NCI-H345 (cell line): ENCODE measurements at places on chromosomes 2 and 18.

GRCh38 chr2:134500211-134500935 is 218.4 kb downstream of the TMEM163 start:
- no peak for DNase-seq

DNA sequence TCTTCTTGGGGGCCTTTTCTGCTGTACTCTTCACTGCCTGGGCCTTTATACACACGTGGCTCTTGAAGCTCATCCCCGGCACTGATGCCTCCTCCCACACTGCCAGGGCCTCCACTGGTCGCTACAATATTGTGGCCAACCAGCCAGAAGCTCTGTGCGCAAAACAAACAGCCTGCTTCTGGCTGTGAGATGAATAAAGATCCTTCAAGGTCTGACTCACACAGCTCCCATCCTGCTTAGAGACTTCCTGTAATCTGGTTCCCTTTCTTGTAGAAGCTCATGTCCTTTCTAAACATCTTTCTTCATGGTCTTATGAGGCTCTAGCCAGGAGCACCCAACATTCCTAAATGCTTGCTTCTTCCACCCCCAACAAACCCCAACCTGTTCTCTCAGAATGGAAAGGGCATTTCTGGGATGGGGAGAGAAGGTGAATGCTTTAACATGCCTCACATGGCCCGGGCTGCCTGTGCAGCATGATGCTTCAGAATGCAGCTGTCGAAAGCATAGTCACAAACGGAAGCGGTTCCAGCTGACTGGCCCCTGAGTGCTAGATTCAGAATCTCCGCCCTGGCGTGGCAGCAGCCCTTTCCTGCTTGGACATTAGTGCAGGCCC is 24.6 kb downstream of the NRP2 start:
- peak; percentile 9 for DNase-seq

GRCh38 chr2:96085541-96086355 is 30.6 kb downstream of the ADRA2B start:
- DNase-seq, result no peak

DNA sequence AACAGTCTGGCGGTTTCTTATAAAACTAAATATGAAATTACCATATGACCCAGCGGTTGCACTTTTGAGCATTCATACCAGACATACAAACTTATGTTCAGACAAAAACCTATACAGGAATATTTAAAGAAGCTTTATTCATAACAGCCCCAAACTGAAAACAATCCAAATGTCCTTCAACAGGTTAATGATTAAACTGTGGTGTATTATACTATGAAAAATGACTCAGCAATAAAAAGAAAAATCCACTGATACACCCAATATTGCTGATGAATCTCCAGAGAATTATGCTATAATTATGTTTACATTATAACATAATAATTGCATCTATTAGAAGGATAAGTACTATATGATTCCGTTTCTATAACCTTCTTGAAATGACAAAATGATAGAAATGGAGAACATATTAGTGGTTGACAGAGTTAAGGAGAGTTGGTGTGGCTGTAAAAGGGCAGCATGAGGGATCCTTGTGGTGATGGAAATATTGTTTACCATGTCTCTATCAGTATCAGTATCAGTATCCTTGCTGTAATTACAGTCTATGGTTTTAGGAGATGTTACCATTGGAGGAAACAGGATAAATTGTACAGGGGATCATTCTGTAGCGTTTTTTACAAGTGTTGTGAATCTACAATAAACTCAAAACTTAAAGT is 127.1 kb downstream of the DSC3 start:
- DNase-seq, result no peak

DNA sequence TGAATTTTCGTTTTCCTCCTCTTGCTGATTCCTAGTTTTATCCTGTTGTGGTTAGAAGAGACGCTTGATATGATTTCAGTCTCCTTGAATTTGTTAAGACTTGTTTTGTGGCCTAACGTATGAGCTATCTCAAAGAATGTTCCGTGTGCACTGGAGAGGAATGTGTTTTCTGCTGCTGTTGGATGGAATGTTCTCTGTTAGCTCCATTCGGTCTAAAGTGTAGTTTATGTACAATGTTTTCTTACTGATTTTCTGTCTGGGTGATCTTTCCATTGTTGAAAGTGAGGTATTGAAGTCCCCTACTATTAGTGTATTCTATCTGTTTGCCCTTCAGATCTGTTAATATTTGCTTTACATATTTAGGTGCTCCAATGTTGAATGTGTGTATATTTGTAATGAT is 25.9 kb downstream of the COLEC11 start:
- DNase-seq, result no peak

- no peak for DNase-seq
These were observed 488.2 kb upstream of the SPHKAP start for GRCh38 chr2:228669690-228670089.

DNA sequence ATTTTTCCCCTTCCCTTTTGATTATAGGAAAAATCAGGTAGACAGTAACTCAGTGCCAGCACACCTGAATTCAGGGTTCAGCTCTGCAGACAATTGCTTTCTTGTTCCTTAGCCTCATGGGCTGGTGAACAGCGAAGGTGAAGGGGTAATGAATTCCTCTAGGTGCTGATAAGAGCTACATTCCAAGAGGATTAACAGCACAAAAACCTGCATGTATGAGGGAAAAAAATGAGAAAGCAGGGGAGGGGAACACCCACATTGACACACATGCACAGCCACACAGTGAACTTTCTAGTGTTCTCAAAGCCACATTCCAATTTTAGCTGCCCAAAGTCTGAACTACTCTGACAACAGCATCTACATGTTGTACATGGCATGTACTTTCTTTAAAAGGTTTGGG is 46.1 kb downstream of the SPATS2L start:
- no peak for DNase-seq

DNA sequence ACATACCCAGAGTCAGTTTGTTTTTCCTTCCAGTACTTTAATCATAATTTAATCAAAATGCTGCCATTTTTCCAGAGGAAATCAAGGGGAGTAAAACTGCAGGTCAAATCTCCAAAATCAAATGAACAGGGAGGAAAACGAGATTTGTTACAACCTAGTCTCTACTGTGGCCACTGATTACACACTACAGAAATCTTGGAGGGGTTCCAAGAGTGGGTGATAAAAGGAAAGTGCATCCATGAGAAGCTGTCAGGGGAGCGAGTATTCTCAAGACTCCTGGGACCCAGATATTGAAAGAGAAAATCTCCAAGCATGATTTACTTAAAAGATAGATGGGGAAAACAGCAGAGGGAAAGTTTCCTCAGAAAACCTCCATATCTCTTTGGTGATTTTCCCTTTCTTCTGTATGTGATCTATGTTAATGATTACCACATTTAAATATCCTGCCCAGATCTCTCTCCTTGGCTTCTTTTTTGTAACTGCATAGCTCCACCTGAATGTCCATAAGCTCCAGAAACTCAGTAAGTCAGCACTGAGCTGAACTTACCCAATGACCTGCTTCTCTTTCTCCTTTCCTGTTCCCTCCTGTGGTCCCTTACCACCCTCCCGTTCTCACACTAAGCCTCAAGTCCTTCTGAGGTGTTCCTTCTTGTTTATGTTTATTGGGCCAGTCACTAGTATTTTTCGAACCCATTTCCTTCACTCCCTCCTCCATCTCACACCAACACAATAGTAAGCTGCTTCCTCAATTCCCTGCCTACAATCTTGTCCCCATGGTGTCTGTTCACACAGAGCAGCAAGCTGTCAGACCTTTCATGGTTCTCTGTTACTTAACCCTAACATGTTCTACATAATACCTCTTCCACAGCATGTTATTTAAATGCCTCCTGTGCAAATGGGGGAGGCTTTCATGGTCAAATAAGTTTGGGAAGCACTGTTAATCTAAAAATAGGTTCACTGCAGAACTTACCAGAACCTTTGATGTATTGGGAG is 73.9 kb upstream of the TWSG1 start:
- DNase-seq, result no peak

DNA sequence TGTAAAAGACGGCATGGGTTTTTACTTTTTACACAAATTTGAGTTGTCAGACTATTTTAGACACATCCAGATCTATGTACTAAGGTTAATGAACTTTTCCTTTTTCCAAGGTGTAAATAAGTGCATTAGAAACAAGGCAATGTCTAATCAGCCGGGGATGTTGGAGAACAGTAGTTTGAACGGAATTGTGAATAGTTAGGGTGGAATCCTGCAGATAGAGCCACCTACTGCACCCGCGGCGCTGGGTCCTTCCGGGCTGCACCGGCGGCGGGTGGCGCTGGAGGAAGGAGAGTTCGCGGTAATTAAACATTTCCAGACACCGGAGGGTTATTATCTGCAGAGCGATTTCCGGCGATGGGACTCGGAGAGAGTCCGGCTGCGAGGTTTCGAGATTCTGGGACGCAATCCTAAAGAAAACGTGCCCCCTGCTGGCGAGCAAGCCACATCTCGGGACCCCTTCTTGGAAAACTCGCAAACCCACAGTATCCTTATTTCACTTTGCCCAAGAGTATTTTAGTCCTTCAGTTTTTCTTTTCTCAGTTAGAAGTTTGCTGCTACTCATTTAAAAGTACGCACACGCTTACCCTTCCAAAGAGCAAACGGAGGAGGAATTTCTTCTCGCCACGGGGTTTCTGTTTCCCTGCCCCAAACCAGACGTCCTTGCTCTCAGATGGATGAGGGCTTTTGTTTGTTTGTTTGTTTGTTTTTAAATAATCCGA is 4.5 kb upstream of the OSR1 start:
- DNase-seq, result peak; percentile 89

DNA sequence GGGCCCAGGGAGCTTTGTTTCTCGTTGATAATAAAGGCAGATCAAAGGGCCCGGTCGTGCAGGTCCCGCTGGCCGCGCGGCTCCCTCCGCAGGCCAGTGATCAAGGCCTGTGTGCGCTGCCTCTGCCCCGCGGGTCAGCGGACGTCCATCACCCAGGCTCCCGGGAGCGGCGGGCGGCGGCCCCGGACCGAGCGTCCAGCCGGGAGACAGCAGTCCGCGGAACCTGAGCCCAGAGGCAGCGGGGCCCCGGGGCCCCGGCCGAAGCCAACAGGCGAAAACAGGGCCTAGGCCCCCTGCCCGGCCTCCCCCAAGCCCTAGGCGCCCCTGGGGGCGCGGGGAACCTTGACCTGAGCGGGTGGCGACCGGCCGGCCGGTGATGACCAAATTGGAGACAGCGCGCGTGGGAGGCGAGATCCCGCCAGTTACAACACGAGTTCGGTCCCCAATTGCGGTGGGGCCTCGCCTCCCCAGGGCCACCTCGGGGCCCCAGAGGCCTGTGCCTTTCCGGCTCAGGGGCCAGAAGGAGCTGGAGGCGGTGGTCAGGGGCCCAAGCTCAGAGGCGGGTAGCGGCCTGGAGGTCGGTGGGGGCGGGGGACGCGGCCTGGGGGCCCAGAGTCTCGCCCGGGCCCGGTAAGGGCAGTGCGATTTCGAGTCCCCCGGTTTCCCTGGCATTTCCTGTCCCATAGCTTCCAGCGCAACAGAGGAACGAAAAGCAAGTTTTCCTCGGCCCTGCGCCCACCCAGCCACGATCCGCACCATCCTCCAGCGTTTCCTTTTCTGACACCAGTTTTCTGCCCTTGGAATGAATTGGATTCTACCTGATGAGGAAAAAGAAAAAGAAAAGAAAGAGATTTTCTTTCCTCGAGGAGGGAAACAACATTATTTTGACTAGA is 5.9 kb downstream of the SP9 start:
- no peak for DNase-seq

DNA sequence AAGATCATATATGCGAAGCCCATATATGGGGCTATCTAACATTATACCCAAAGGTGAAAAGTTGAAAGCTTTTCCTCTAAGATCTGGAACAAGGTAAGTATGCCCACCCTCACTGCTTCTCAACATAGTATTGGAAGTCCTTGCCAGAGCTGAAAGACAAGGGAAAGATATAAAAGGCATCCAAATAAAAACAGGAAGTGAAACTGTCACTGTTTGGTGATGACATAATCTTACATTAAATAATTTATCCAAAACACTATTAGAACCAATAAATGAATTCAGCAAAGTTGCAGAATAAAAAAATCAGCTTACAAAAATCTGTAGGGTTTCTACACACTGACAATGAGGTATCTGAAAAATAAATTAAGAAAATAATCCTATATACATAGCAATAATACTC is 205.8 kb downstream of the INSIG2 start:
- DNase-seq, result no peak

- no peak for DNase-seq
These were observed 173.3 kb upstream of the NT5C1B start for GRCh38 chr2:18762667-18763066.

GRCh38 chr2:167293172-167293781 is 405.0 kb downstream of the XIRP2 start:
- peak; percentile 56 for DNase-seq

GRCh38 chr2:120741571-120742561 is 6.2 kb downstream of the GLI2 start:
- DNase-seq, result peak; percentile 11

DNA sequence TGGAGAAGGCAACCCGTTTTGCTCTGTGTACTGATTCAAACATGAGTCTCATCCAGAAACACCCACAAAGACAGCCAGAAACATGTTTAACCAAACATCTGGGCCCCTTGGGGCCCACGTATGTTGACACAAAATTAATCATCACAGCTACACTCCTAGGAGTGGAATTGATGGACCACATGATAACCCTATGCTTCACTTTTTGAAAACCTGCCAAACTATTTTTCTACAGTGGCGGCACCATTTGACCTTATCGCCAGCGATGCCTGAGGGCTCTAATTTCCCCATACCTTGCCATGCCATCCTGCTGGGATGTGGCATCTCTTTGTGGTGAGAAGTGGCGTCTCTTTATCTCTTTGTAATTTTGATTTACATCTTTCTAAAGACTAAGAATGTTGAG is 38.5 kb downstream of the PSMG2 start:
- DNase-seq, result peak; percentile 94

GRCh38 chr2:84832772-84833461 is 48.0 kb downstream of the TRABD2A start:
- no peak for DNase-seq

GRCh38 chr2:201909348-201909747 is 103.0 kb downstream of the CDK15 start:
- DNase-seq, result no peak

GRCh38 chr18:77061946-77062517 is 70.6 kb downstream of the MBP start:
- DNase-seq, result no peak
